ENCODE measurements at places on chromosomes 1 and 21.

DNA sequence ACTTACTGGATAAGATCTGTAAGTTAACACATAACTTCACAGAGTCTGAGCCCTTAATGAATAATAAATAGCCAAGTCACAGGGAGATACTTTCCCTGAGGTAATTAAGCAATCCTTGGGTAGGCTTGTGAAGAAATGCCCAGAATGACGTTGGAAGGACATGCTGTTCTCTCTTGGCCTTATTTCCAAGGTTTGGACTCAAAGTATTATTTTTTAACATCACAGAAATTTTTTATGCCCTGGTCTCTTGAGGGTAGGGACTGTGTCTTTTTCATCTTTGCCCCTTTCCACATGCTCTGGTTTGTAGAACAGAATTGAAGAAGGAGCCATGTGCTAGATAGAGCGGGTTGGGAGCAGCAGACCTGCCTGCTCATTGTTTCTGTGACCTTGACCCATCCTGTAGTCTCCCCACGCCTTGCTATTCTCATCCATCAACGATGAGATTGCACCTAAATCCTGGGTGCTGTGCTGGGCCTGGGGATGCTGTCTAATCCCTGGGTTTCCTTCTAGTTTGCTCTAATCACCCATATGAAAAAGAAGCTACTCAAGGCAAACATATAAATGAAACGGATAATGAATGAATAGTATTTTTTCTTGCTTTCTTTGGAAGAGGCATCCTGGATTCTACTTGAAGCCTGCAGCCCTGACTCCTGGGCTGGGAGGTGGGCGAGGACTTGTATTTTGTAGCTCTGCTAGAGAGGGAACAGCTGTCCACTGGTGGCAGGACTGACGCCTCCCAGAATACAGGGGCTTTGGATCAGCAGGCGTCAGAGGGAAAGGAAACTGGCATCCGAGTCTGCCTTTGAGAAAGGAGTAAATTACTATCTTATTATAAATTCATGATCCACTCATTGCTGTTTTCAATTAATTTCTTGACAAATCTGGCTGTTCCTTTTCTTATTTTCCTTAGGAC lies 17.5 kb upstream of the LAMTOR5 start:
- no peak for DNase-seq

- no peak for DNase-seq
These were observed 29.3 kb downstream of the SLC5A9 start for GRCh38 chr1:48251821-48252220.

- DNase-seq, result peak; percentile 78
These were observed 45.9 kb upstream of the COL6A1 start for GRCh38 chr21:45935628-45936027.

- no peak for DNase-seq
These were observed 57.3 kb downstream of the DRAM2 start for GRCh38 chr1:111082421-111083203.

DNA sequence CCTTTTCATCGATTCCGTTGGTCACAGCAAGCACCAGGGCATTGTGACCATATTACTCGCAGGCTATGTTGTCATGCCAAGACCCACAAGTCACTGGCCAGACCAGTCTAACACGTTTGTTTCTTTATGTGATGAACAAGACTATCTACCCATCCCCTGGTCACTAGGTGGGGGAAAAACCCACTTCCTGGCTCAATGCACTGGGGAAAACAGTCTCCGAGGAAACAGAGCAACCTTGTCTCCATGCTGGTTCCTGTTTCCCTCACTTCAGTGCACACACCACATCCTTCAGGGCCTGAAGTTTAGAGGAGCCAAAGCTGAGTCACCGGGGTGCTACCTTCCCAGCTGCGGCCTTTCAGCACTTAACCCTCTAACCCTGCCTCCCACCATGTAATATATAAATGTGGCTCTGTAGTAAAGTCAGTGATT lies 20.9 kb downstream of the ERICH3 start:
- peak; percentile 80 for DNase-seq

DNA sequence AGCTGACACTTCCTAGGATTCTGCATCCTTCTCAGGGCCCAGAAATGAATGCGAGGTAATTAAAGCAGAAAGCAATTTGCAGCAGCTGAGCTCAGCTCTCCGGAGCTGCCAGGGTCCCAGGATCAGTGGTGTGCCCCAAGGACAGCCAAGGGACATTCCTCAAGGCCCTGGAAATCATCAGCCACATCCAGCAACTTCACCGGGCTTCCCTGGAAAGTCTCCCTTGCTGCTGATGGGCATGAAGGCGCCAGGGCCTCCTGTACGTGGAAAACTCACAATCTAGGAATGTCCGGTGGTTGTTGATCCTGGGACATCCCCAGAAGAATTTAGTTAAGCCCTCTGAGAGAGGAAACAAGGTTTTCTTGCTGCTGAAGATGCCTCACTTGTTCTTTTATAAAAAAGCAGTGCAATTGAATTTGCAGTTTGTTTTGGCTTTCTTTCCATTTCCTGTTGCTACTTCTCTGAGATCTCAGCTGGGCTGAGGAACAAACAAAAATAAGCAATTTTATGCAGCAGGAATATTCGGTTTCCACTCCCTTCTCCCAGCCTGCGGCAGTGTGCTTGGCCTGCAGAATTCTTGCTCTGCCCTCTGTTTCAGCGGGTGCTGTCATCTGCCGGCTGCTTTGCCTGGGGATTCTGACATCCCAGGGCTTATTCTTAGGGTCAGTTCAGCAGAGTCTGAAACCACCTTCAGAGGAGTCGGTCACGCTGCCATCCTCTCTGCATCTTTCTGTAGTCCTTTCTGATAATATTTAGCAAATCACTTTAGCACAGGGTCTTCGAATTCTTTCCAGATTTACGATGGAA lies 85.9 kb downstream of the TCP10L start:
- no peak for DNase-seq

GRCh38 chr21:32315511-32316281 lies 17.0 kb downstream of the MRAP start:
- no peak for DNase-seq

DNA sequence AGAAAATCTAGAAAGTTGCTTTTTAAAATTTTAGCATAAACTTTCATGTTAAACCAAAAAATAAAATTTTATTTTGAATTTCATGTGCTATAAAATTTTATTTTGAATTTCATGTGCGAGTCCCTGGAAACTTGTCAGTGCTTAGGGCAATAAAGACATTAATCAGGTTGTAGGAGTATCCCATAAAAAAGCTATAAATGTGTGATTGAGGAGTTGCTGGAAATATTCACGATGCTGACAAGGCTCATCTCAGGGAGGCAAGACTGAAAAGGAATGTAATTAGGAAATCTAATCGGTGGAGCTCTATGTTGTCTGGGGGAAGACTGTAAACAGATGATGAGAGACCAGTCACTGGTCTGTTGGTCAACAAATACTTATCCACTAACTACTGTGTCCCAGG lies 117.9 kb downstream of the LRIG2 start:
- no peak for DNase-seq

GRCh38 chr1:214004014-214004413 lies 16.2 kb downstream of the PROX1 start:
- DNase-seq, result no peak

DNA sequence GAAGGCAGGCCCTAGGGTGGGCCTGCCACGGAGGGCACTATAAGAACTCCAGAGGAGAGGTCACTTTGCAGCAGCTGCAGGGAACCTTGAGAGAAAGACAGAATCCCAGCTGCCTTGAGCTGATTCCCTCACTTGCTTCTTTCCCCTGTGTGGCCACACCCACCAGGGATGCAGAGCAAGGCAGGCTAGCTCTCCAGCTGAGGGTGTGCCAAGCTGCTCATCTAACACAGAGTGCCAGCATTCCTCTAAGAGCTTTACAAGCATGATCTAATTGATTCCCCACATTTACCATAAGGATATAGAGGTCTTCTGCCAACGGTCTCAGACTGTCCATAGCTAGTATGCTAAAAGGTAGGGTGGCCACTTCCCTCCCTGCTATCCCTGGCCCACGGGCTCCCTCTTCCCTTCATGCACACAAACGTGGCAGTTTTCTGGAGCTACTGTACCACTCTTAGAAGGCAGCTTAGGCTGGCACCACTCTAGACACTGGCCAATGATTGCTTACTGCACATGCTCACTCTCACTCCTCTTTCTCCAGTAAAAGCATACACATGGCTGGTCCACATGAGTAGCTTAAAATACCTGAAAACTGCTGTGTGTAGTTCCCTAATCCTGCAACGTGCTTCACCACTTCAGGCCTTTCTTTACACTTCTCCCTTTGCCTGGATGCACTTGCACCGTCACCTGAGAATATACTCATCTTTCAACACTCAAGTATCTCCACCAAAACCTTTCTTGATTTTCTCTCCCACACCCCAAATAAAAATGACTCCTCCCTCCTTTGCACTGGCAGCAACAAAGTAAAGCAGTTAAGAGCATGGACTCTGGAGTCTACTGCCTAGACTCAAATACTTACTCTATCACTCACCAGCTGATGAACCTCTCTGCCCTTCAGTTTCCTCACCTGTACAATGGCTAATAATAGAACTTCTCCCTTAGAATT lies 57.7 kb downstream of the DMAP1 start:
- DNase-seq, result no peak

- no peak for DNase-seq
These were observed 164.5 kb upstream of the UBE2U start for GRCh38 chr1:64038965-64039364.

GRCh38 chr1:154819628-154820590 lies 50.2 kb downstream of the KCNN3 start:
- peak; percentile 78 for DNase-seq

DNA sequence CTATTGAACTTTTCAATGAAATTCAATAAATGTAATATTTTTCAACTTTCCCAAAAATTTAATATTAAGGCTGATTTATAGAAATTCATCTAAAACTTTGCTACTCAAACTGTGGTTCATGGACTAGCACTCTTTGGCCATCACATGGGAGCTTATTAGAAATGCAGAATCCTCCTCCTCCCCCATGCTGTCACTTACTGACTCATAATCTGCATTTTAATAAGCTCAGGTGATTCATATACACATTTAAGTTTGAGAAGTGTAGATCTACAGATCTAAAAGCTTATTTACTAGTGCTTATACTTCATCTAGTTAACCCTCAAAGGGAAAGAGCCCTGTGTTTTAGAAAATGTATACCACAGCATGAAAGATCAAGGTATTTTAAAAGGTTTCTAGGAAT lies 84.3 kb downstream of the HS2ST1 start:
- DNase-seq, result no peak

DNA sequence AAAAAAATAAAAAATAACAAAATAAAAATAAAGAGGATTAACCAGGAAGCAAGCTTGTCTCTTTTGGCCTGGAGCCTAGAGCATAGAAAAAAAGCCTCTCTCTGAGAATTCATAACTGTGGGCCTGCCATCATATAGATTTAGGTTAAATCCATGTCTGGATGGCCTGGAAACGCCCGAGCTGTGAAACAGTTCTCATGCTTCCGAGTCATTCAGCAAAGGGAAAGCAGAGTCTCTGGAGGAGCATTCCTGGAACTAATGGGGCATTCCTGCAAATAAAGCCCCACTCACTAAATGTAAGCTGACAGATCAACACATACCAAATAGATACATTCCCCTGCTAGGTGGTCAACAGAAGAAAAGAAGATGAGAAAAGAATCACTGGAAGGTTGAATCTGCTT lies 75.8 kb upstream of the GNG4 start:
- no peak for DNase-seq

- DNase-seq, result no peak
These were observed 82.0 kb upstream of the ESRRG start for GRCh38 chr1:216805233-216805632.

DNA sequence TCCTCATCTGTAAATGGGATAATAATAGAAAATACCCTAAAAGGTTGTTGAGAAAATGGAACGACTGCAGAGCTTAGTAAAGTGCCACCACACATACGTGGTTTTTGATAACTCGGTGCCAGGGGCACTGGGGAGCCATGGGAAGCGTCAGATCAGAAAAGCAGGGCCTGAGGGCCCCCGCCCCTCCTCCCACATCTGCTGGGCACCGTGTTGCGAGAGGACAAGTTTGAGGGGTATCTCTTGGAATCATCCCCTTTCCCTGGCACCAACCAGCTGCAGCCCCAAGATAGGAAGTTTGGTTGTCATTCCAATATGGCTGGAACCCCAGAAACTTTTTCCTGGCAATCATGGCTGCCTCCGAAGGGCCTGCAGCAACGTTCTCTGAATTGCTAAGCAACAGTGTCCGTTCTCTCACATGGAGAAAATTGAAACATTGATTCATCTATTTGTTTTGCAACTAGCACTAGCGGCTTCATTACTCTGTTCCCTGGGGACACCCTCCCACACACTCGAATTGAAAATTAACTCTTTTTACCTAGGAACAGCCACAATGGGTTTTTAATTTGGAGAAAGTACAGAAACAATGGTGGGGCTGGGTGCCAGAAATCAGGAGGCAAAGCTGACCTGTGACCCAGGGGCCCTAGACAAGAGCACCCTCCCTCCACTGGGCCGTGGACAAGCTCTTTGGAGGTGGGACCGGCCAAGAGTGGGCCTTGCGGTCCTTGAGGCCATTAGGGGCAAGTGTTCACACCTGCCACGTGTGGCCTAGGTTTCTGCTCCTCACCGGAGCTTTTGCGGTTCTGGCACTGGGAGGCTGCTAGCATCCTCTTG lies 190.0 kb upstream of the VAMP3 start:
- no peak for DNase-seq

DNA sequence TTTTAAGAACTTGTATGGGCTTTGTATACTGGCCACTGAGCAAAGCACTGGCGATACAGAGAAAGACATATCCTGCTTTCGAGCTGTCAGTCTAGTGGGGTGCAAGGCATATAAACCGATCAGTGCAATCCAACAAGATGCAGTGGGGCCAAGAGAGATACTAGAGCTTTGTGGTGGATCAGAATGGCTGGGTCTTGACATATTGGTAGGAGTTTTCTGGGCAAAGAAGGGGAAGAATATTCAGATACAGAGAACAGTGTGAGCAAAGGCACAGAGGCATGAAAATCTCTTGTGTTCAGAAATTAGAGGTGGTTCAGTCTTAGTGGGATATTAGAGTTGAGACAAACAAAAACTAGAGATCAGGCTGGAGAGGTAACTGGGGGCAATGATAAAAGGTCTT lies 49.2 kb downstream of the FOXO6 start:
- no peak for DNase-seq

- DNase-seq, result peak; percentile 47
These were observed at the start of gene KCNQ4 for GRCh38 chr1:40783001-40783905. Gene KCNQ4, plus strand, starts transcription at chr1:40783787. Its CDS starts 307 bp downstream, at chr1:40784094.

- DNase-seq, result no peak
These were observed 201.6 kb downstream of the PRDM2 start for GRCh38 chr1:13901597-13901996.

GRCh38 chr1:71948561-71948960 lies 333.8 kb downstream of the NEGR1 start:
- DNase-seq, result no peak

GRCh38 chr1:19363536-19364152 lies 51.5 kb downstream of the SLC66A1 start:
- DNase-seq, result no peak

Measured in common myeloid progenitor, CD34-positive (primary cell).